ENCODE measurements at places on chromosomes 13 and 19. TPM values are rescaled to one million over a fixed set of nuclear protein-coding genes. Genes with fewer than 3 reads are reported as not detected.

DNA sequence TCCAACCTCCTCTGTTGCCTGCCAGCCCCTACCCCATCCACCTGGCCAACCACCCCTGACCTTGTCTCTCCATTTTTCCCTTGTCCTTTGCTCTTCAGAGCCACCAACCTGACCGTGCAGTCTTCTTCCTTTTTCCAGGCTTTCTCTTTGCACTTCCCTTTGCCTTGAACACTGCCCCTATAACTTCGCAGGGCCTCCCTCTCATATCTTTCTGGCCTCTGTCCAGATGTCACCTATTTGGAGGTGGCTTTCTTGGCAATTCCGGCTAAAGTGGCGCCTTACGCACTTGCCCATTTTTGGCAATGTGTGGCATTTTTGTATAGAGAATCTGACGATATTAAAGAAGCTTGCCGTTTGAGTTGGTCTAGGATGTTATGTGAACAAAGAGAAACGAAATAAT, 844 bp downstream of the ZNF543 start:
- H3K4me3 ChIP-seq = peak overlapping the region; percentile 80
- no peaks in the 10 kb centered on the region for H3K27me3 ChIP-seq
- H3K36me3 ChIP-seq = peaks cover 8% of the 10 kb centered on the region
- peaks cover 13% of the 10 kb centered on the region for H3K4me1 ChIP-seq

DNA sequence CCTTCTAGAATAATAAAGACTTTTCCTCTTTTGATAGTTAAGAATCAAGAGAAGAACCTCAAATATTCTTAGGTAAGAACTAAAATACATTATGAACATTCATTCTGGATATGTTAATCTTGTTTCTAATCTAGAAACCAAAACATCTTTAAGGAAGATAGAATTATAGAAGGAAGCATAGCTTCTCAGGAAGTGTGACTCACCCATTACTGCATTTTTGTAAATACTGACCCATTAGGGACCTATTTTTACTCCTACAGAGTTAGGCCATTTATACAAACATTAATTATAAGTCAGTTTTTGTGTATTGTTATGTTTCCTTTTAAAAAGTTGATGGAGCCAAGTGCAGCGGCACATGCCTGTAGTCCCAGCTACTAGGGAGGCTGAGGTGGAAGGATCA, 147.1 kb downstream of the NUFIP1 start:
- H3K27me3 ChIP-seq = no peaks in the 10 kb centered on the region
- no peak overlapping the region for H3K4me3 ChIP-seq
- peaks cover 23% of the 10 kb centered on the region for H3K4me1 ChIP-seq
- no peak overlapping the region for H3K27ac ChIP-seq
- no peak for DNase-seq

DNA sequence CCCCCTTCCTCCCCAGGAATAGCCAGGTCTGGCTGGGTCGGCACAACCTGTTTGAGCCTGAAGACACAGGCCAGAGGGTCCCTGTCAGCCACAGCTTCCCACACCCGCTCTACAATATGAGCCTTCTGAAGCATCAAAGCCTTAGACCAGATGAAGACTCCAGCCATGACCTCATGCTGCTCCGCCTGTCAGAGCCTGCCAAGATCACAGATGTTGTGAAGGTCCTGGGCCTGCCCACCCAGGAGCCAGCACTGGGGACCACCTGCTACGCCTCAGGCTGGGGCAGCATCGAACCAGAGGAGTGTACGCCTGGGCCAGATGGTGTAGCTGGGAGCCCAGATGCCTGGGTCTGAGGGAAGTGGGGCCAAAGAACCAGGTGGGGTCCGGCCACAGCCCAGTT, 3.2 kb downstream of the KLK2 start:
- no peaks in the 10 kb centered on the region for H3K36me3 ChIP-seq
- no peaks in the 10 kb centered on the region for H3K4me1 ChIP-seq
- no peak for DNase-seq
- no peak overlapping the region for H3K4me3 ChIP-seq
- H3K27me3 ChIP-seq = peaks cover 20% of the 10 kb centered on the region

GRCh38 chr13:46146898-46147297, 35.1 kb downstream of the LCP1 start:
- no peak for DNase-seq
- no peak overlapping the region for H3K4me3 ChIP-seq
- no peak overlapping the region for H3K27ac ChIP-seq
- H3K27me3 ChIP-seq = peaks cover 7% of the 10 kb centered on the region
- H3K4me1 ChIP-seq = no peaks in the 10 kb centered on the region

FPR2 gene
- 0.03 TPM for polyA plus RNA-seq

Data from keratinocyte (primary cell).